ENCODE measurements at places on chromosomes 16 and 17.

GRCh38 chr16:67917852-67918236 is 13.8 kb downstream of the CTRL start:
- H3K27me3 ChIP-seq = no peaks in the 10 kb centered on the region
- DNase-seq = peak; percentile 51
- no peak overlapping the region for H3K4me3 ChIP-seq
- H3K36me3 ChIP-seq = peaks cover 2% of the 10 kb centered on the region
- peak overlapping the region; percentile 85 for H3K27ac ChIP-seq

GRCh38 chr17:29483503-29483902 is 83.3 kb downstream of the ABHD15 start:
- H3K4me1 ChIP-seq = no peaks in the 10 kb centered on the region
- H3K27ac ChIP-seq = no peak overlapping the region
- H3K36me3 ChIP-seq = peaks cover 2% of the 10 kb centered on the region
- no peaks in the 10 kb centered on the region for H3K27me3 ChIP-seq

DNA sequence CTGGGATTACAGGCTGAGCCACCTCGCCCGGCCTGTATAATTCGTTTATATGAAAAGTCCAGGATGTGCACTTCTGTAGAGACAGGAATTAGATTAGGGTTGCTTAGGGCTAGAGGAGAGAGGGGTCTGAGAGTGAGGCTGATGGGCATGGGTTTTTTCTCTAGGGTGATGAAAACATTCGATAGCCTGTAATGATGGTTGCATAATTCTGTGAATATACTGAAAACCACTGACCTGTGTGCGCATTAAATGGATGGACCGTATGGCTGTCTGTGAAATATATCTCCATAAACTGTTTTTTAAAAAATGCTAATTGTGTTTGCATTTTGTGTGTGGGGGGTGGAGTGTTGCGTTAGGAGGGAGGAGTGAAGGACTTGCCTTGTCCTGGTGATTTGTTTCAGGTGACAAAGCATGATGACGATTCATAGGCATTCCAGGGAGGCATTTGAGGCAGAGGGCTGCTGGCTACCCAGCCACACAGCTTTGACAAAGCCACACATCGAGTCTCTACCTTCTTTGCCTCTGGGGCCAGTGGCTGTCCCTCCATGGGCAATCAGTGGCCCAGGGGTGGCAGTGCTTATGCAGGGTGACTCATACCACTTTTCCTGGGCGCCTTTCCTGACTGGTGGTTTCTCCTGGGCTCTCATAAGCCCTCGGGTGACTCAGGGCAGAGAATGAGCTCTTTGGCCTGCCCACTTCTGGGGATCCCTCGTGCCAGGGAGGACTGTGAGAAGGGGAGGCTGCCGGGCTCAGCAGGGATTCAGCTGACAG is 148.5 kb upstream of the WSCD1 start:
- no peak for DNase-seq
- peaks cover 7% of the 10 kb centered on the region for H3K27me3 ChIP-seq
- no peak overlapping the region for H3K4me3 ChIP-seq
- no peak overlapping the region for H3K27ac ChIP-seq
- no peaks in the 10 kb centered on the region for H3K4me1 ChIP-seq
- H3K36me3 ChIP-seq = no peaks in the 10 kb centered on the region

DNA sequence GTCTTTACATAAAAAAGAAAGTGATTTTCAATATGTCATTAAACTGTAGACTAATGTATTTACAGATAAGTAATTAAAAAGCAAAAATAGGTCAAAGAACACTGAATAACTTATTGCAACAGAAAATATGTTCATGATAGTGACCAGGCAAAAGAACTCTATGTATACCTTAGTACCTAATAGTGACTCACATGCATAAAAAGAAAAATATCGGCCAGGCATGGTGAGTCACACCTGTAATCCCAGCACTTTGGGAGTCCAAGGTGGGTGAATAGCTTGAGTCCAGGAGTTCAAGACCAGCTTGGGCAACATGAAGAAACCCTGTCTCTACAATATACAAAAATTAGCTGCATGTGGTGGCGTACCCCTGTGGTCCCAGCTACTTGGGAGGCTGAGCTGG is 33.0 kb upstream of the TOM1L1 start:
- DNase-seq = no peak
- H3K4me1 ChIP-seq = no peaks in the 10 kb centered on the region
- H3K4me3 ChIP-seq = no peak overlapping the region
- no peaks in the 10 kb centered on the region for H3K36me3 ChIP-seq

- H3K27me3 ChIP-seq = peaks cover 20% of the 10 kb centered on the region
- H3K36me3 ChIP-seq = no peaks in the 10 kb centered on the region
- H3K4me1 ChIP-seq = no peaks in the 10 kb centered on the region
- no peak for DNase-seq
- H3K27ac ChIP-seq = no peak overlapping the region
Observed at GRCh38 chr17:55642741-55643140, 79.9 kb downstream of the TMEM100 start.

GRCh38 chr17:33989361-33990148 is 265.5 kb upstream of the CCL2 start:
- peaks cover 20% of the 10 kb centered on the region for H3K27me3 ChIP-seq
- H3K36me3 ChIP-seq = no peaks in the 10 kb centered on the region
- no peaks in the 10 kb centered on the region for H3K4me1 ChIP-seq
- no peak overlapping the region for H3K27ac ChIP-seq
- H3K4me3 ChIP-seq = no peak overlapping the region

DNA sequence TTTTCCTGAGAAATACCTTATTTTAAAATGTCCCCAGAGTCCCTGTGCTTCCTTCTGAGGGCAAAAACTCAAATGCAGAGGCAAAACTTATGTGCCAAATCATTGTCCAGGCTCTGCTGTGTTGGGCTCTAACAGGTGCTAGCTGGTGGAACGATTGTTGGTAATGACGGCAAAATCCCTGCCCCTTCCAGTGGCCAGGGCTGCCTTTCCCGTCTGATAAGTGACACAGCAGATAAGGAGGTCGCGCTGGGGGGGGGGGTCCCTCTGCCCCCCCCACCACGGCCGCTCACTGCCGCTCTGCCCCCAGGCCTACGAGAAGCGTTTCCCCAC is 29.1 kb downstream of the SEC14L5 start:
- H3K4me1 ChIP-seq = no peaks in the 10 kb centered on the region
- H3K27ac ChIP-seq = no peak overlapping the region
- peaks cover 58% of the 10 kb centered on the region for H3K27me3 ChIP-seq
- H3K4me3 ChIP-seq = no peak overlapping the region

DNA sequence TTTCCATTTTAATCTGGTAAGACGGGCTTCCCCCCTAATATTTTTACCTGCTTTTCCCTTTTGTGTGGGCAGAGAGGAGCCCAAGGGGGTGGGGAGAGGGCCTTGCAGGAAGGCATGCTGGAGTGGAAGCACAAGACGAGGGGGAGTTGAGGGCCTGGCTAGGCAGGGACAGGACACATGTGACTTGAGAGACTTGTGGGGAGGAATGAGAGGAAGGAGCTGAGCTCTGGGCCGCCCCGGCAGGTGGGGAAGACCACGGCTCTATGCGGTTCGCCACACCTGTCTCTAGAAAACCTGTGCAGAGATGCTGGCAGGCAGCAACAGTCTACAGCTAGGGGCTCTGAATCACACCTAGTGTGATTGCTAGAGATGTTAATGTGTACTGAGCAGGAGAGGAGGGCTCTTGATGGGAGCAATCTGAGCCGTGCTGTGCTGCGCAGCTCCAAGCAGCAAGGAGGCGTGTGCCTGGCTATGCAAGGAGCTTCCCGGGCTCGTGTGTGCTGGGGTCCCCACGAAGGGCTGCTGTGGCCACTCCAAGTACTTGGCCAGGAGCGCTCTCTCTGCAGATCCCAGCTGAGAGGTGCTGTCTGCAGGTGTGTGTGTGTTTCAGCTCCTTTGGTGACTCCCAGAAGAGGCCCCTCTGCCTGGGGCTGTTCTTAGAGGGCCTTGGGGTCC is 50.2 kb downstream of the PDPK1 start:
- H3K27ac ChIP-seq = no peak overlapping the region
- H3K4me1 ChIP-seq = peaks cover 14% of the 10 kb centered on the region
- no peak overlapping the region for H3K4me3 ChIP-seq
- no peak for DNase-seq
- H3K27me3 ChIP-seq = no peaks in the 10 kb centered on the region
- H3K36me3 ChIP-seq = peaks cover 3% of the 10 kb centered on the region

DNA sequence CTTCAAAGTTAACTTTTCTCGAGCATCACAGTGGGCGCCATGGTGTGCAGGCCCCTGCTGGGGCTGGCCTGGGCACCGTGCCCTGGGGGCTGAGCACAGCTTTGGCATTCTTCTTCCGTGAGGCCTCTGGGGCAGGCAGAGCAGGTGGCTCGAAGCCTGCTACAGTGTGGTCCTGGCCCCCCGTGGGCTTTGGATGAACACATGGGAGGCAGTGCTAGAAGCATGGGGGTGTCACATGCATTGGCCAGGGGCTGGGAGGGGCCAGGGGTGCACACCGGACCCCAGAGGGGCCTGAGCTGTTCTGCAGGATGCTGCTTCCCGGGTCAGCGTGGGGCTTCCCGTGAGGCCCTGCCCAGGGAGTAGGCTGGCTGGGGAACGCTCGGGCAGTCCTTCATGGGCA is 12.1 kb upstream of the C16orf74 start:
- H3K27ac ChIP-seq = no peak overlapping the region
- no peaks in the 10 kb centered on the region for H3K36me3 ChIP-seq
- H3K4me3 ChIP-seq = no peak overlapping the region
- DNase-seq = no peak
- peaks cover 24% of the 10 kb centered on the region for H3K27me3 ChIP-seq

- H3K4me3 ChIP-seq = no peak overlapping the region
- no peaks in the 10 kb centered on the region for H3K27me3 ChIP-seq
- DNase-seq = no peak
- no peak overlapping the region for H3K27ac ChIP-seq
Observed at GRCh38 chr17:72658675-72659074, 433.8 kb downstream of the SLC39A11 start.

GRCh38 chr17:5533486-5534315 is 47.3 kb downstream of the MIS12 start:
- H3K4me3 ChIP-seq = no peak overlapping the region
- no peaks in the 10 kb centered on the region for H3K4me1 ChIP-seq
- H3K27ac ChIP-seq = no peak overlapping the region
- no peak for DNase-seq
- no peaks in the 10 kb centered on the region for H3K27me3 ChIP-seq

GRCh38 chr17:33572615-33573014 is 279.5 kb upstream of the ASIC2 start:
- DNase-seq = no peak
- H3K27ac ChIP-seq = no peak overlapping the region
- no peaks in the 10 kb centered on the region for H3K36me3 ChIP-seq
- peaks cover 5% of the 10 kb centered on the region for H3K27me3 ChIP-seq

DNA sequence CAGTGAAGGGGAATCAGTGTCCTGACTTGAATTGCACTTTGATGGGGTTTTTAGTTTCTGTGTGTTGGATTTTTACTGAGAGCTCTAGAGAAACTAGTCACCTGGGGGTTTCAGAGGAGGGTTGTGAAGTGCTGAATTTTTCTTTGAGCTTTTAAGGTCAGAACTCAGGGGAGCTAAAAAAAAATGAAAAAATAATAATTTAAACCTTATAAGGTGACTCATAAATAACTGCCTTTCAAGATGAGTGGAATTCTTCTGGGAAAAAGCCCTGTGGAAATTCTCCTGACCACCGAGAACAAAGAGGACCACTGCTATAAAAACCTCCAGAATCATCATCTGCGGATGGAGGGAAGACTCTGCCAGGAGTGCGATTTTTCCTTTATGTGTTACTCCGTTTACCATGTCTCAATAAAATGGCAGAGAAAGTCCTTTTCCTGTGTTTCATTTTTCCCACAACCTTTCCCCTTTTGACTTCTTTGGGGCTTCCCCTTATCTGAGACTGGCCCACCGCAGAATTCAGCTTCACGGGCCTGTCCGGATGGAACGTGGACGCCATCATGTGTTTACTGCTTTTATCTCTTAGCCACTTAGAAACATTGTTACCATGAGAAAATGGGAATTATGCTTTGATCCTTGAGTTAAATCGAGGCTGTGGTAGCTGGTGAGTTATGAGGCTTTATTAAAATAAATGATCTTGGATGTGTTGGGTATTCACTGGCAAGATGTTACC is 39.7 kb downstream of the RPTOR start:
- H3K36me3 ChIP-seq = peaks cover 7% of the 10 kb centered on the region
- no peak overlapping the region for H3K27ac ChIP-seq
- no peak for DNase-seq
- no peak overlapping the region for H3K4me3 ChIP-seq
- peaks cover 39% of the 10 kb centered on the region for H3K4me1 ChIP-seq

DNA sequence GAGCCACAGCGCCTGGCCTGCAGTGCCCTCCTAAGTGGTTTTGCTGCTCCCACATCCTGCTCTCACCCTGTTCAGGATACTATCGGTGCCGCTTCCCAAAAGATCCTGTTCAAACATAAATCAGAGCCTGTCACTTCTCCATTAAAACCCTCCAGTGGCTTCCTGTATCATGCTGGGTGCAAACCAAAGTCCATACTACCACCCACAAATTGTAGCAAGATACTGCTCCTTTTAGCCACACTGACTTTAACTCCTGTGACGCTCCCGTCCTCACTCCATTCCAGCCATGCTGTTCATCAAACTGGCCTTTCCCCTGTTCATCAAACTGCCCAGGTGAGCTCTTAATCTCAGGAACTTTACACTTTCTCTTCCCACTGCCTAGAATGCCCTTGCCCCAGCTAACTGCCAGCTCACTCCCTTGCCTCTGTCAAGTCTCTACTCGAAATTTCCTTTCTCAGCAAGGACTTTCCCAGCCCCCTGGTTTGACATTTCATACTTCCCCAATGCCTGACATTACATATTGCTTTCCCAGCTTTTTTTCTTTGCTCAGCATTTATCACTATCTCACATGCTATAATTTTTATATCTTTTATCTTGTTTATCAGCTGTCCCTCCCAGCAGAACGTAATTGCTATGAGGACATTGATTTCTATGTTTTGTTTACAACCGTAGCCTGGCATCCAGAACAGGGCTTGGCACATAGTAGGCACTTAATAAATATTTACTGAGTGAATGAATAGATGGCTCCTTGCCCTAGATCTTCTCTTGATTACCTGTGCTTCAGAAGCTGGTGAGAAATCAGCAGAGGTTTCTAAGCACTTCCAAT is 44.3 kb upstream of the SMURF2 start:
- H3K4me3 ChIP-seq = no peak overlapping the region
- no peak overlapping the region for H3K27ac ChIP-seq
- H3K27me3 ChIP-seq = no peaks in the 10 kb centered on the region
- no peak for DNase-seq
- H3K4me1 ChIP-seq = peaks cover 32% of the 10 kb centered on the region

GRCh38 chr16:82880346-82880745 is 253.6 kb downstream of the CDH13 start:
- H3K27me3 ChIP-seq = peaks cover 5% of the 10 kb centered on the region
- H3K4me1 ChIP-seq = no peaks in the 10 kb centered on the region
- no peak for DNase-seq
- no peak overlapping the region for H3K4me3 ChIP-seq

GRCh38 chr17:38424297-38424972 is 3.8 kb upstream of the ARHGAP23 start:
- H3K27ac ChIP-seq = no peak overlapping the region
- DNase-seq = no peak
- H3K4me1 ChIP-seq = peaks cover 7% of the 10 kb centered on the region
- no peak overlapping the region for H3K4me3 ChIP-seq

GRCh38 chr17:47789611-47790561 is 31.7 kb downstream of the OSBPL7 start:
- H3K27me3 ChIP-seq = peaks cover 90% of the 10 kb centered on the region
- no peaks in the 10 kb centered on the region for H3K36me3 ChIP-seq
- no peak overlapping the region for H3K27ac ChIP-seq

Measured in activated naive CD8-positive, alpha-beta T cell treated with anti-CD3 and anti-CD28 coated beads for 36 hours (primary cell).